Right lung (tissue), 10 donors: ENCODE measurements at places on chromosomes 5 and 9. TPM values are rescaled to one million over a fixed set of nuclear protein-coding genes. Genes with fewer than 3 reads are reported as not detected.

Gene SSNA1
- 69.2 TPM for polyA plus RNA-seq

Gene PKN3
- 13.8 TPM for polyA plus RNA-seq

Gene CXCL14
- 55.7 TPM for polyA plus RNA-seq

Gene TAF11L10
- polyA plus RNA-seq, result not detected

Gene FIBCD1
- polyA plus RNA-seq, result 1.6 TPM

Gene ARSI
- 23.4 TPM for polyA plus RNA-seq

Gene TAF1L
- polyA plus RNA-seq, result 0.09 TPM
